ENCODE measurements at places on chromosomes 1 and 21.

- DNase-seq: no peak
These were observed 14.7 kb downstream of the COA7 start for GRCh38 chr1:52683367-52683940.

- DNase-seq: peak; percentile 85
These were observed at the start of gene TUT4 for GRCh38 chr1:52552505-52553361. Gene TUT4 (minus strand): TSS chr1:52553092. CDS start chr1:52526280, 26,812 bp downstream.

DNA sequence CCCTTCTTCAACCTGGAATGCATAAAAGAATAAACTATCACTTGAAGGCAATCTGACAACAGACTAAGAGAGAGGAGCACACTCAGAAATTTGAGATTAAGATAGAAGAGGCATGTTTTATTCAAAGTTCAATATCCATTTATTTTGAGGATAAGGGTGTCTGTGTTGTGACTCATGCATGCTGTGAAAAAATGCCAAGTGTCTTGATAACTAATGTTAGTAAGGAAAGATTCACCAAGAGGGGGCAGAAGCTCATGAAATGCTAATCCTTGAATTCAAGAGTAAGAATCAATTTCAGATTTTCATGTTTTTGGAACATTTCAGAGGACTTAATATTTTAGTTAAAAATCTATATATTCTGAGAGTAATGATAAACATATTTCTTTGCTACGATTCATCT, 94.0 kb downstream of the IFI44 start:
- no peak for DNase-seq

GRCh38 chr1:40435876-40436275, 14.4 kb upstream of the ZFP69B start:
- no peak for DNase-seq

- DNase-seq: no peak
These were observed 625.2 kb downstream of the SMYD3 start for GRCh38 chr1:245881767-245882391.

DNA sequence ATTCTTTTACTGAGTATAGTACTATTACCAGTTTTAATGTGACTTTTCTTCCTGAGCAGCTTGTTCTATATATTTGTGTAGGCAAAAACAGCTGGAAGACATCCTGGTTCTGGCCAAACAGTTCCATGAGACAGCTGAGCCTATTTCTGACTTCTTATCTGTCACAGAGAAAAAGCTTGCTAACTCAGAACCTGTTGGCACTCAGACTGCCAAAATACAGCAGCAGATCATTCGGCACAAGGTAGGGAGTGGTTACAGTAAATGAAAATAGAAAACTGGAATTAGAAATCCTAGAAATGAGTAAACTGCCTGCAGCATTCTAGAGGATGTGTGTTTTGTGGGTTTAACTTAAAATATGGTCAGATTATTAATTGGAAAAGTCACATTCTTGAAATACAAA, 64.1 kb upstream of the BMP8A start:
- DNase-seq: no peak

DNA sequence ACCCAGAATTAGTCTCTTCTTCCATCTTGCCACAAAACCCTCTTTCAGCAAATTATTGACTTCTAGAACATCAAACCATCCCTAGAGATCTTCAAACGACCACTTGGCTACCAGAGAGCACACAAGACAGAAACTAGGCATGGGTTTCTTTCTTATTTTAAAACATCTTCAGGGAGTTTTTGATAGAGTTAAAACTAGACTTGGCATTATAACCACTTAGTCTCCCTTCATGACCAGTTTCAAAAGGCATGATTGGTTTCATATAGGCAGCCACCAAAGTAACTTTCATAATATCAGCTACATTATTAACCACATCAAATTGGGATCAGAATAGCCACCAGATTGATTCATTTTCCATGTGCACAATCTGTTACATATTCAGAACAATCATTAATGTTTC, 368.4 kb upstream of the GREM2 start:
- no peak for DNase-seq

- DNase-seq: no peak
These were observed 24.6 kb downstream of the KIRREL1 start for GRCh38 chr1:158017800-158018595.

- no peak for DNase-seq
These were observed 21.5 kb upstream of the SLC2A1 start for GRCh38 chr1:42979896-42980800.

GRCh38 chr1:113129529-113130185, 56.7 kb downstream of the LRIG2 start:
- no peak for DNase-seq

- DNase-seq: no peak
These were observed 16.8 kb downstream of the SLC19A2 start for GRCh38 chr1:169468982-169469381.

DNA sequence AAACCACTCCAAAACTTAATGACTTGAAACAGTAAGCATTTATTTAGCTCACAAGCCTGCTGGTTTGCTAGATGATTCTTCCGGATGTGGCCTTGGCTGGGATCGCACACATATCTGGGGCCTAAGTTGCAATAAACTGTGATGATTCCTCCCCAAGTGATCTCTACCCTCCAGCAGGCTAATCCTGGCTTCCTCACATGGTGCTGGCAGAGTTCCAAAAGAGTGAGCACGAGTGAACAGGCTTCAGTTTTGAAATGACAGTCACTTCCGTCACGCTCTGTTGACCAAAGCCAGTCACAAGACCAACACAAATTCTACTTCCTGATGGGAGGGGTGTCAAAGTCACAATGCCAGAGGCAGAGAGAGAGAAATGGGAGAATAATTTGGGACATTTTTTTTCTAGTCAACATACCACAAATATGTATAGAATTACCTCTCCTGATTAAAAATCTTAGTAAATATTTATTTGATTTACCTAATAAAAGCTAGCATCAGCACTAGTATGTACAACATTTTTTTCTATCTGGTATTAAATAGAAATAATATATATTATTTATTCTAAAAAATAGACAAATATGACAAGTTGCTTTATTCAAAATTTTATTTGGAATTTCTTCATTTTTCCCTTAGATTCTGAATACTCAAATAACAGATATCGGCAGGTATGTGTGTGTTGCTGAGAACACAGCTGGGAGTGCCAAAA, 292.7 kb downstream of the TPR start:
- no peak for DNase-seq

DNA sequence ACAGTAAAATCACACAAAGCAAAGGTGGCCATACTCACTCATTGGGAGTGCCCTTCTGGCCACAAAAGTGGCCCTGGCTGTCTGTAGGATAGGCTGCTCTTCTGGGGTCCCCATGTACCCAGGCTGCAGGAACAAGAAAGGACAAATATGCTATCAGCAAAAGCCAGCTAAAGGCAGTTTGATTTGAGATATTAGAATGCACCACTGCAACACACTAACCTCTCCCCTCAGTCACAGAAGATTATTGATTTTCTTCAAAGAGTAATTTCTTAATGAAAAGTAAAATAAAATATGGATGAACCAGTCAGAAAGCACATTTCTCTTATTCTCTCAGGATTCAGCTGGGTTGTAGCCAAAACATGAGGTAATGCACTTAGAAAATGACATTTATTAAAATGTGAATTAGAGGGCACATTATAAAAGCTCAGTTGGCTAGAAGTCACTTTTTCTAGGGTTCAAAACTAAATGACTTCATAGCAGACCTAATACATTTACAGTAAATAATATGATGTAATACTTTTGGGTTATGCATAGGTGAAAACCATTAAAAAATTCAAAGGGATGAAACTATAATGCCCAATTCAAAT, 140.8 kb downstream of the LHX8 start:
- DNase-seq: no peak

DNA sequence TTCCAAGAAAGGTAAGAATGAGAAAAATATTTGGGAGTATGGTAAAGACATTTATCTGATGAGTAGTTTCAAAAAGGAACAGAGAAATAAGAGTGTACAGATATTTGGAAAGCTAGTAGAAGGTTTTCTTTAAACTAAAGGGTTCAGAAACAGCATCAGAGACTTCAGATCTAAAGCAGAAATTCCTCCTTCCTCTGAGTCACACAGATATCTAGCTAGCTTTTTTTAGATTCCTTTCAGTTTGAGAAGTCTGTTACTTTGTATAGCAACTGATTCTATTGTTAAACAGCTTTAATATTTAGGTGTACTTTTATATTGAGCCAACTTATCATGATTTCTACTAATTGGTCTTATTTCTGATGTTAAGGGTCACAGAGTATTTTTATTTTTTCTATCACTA, 4.7 kb downstream of the AMY2B start:
- DNase-seq: no peak

GRCh38 chr1:101178341-101178687, 58.5 kb upstream of the S1PR1 start:
- no peak for DNase-seq

DNA sequence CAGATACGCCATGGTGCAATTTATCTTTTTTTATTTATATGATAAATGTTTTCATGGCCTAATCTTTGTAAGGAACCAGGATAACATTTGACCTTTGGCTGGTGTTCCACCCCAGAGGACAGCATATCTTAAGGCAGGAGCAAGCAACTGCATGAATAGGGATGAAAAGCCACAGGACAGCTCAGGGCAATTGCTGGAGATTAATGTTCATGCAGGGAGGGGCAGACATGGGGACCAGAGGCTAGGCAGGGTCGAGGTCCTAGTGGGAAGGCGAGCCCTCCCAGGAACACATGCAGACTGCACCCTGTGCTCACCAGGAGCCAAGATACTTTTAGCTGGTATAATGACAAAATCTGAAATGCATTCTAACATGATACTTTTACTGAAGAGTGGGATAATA, 74.4 kb upstream of the HAO2 start:
- DNase-seq: no peak

DNA sequence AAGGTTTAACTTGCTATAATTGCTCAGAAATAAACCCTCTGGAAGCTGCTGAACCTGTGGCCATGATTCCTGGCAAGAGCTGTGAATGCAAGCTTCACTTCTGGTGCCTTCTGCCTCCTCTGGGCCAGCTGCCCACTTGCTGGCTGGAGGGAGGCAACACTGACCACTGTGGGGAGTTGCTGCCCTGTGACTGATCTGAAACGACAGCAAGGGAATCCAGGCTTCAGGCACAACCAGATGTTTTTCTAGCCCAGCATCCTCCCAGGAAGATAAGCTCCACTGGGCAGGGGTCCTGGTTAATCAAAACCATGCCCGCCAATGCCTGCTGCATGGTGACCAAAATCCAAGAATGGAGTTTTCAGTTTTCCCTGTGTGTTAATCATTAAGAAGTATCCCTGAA, 180.0 kb upstream of the HMGB4 start:
- DNase-seq: no peak

DNA sequence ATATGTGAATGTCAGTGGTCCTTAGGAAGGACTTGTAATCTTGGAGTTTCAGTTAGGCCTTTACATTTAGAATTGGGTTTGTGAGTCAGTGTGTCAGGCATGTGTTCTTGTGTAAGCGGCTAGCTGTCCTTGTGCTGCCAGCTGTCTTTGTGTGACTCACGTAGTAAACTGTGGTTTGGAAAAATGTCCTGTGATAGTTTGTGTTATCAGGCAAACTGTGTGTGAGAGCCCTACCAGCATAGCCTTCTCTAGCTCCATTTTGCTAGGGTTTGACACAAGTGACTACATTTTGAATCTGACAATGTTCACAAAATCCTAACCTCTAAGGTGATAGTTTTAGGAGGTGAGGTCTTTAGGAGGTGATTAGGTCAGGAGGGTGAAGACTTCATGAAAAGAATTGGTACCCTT, 6.9 kb upstream of the SLC35D1 start:
- no peak for DNase-seq

DNA sequence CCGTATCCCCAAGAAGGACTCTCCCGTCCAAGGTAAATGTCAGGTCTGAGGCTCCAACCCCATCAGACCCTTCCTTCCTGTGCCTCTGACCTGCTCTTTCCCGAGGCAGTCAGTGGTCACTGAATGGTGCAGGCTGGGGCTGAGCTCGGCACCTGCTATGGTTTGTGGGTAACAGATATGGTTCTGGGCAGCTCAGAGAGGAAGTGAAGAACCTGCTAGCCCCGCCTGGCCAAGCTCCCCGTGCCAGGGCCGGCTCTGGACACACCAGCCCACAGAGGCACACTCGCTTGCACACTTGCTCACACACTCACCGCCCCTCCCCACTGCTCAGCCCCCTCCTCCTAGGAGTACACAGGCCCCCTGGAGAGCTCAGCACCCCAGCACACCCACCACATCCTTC, 16.4 kb downstream of the NCMAP start:
- no peak for DNase-seq

GRCh38 chr1:243254233-243254926, 701 bp downstream of the CEP170 start:
- no peak for DNase-seq

GRCh38 chr1:44272992-44273391, 59.7 kb downstream of the DMAP1 start:
- no peak for DNase-seq

GRCh38 chr1:53995683-53996082, 22.3 kb downstream of the LDLRAD1 start:
- no peak for DNase-seq

- DNase-seq: peak; percentile 35
These were observed 10.8 kb upstream of the PADI1 start for GRCh38 chr1:17194133-17194475.

GRCh38 chr1:71881611-71882010, 400.7 kb downstream of the NEGR1 start:
- no peak for DNase-seq

DNA sequence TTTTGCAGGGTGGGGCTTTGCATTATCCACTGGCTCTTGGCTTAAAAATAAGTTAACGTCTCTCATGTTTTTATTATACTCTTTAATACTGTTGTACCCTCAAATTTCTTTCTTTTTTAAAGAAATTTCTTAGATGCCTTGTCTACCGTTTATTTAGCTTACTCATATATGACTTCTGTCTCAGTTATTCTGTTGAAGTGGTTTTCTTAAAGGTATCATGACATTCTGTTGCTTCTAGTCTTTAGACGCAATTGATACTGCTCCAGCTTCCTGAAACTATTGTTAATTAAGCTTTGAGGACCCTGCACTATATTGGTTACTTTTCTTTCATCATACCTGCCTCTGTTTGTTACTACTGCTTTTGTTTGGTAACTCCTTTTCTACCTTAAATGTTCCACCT, 11.7 kb downstream of the PKN2 start:
- DNase-seq: no peak

DNA sequence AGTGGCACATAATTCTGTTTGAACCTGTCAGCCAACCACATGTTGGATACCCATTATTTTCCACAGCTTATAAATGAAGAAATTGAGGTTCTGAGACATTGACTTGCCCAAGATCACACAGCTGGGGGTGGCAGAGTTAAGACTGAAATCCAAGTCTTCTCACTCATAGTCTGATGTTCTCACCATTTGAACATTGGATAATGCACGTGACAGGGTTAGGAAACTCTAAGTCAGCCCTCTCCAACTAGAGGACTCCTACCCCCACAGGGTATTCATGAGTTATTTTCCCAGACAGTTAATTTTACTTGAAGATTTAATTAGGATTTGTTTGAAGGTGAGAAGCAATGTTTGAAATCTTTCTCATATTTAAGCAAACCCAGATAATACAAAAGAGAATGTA, 38.1 kb upstream of the C1orf105 start:
- no peak for DNase-seq

- no peak for DNase-seq
These were observed 257.4 kb downstream of the MATN1 start for GRCh38 chr1:30466026-30466425.

Data from H1 (cell line).